Activated T-helper 1 cell treated with anti-CD3 and anti-CD28 coated beads, Interleukin-2, amount 50 U/mL, for 16 hours (primary cell): ENCODE measurements at places on chromosomes 7 and 10.

DNA sequence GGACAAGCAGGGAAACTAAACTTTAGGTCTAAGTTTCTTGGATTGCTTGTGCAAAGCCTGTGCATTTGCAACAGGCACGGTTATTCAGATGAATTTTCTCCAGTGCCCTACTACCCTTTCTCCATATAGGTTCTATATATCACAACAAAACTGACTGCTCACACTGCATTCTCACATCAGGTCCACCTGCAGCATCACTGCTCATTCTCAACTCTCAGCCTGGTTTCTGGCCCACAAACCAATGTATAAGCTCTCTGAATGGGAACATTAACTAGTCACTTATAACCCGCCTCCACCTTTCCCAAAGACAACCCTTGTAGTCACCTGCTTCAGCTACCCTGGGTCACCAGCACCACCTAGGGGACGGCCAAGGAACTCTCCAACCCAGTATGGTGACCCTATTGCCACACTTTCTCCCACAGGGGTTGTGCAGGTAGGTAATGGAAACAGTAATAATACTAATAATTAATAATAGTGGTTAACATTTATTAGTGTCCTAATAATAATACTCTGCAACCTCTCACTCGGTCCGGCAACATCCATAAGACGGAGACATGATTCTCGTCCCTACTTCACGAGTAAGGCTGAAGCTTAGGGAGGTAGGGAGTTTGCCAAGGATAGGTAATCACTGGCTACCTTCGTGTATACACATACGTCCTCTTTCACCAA, 97.3 kb downstream of the CLEC2L start:
- no peak for DNase-seq

DNA sequence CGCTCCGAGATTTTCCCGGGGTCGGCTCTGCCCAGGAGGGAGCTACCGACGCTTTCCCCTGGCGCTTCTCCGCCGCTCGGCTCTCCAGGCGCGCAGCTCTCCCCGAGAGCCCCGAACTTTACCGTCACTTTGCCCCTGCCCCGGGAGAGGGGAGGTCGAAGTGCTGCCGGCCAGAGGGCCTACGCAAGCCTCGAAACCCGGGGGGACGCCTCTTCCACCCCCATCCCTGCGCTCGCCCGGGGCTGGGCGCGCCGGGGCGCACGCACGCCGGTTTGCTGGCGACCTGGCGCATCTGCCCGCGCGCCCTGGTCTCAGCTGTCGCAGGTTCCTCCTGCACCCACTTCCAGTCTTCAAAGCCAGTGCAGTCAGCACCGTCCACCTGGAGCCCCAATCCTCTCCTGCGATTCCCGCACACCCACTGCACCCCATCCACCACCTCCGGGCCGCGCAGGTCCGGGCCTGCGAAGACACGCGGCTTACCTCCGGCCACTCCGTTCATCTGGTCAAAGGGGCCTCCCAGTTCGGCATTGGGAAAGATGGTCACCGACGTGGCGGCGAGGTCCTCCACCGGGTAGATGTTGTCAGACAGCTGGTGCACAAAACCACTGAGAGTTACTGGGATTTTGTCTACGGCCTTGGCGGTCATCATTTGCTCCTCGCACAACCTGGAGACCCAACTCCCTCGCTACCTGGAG, 638 bp downstream of the EGR2 start:
- no peak for DNase-seq

DNA sequence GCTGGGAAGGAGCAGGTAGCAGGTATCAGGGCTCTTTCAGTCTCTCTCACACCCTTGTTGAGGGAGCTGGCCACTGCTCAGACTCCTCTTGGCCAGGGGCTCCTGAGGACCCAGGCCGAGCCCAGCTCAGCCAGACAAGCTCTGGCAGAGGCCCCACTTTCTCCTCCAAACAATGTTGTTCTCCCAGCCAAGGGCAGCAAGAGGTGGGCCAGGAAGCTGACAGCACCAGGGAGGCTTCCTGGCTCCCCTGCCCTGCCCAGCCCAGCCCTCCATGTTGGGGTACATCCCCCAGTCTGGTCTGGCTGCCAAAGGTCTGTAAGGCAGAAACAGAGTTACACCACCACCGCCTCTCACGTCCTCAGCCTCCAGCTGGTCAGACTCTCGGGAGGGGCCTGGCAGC, 33.9 kb upstream of the COL13A1 start:
- no peak for DNase-seq

DNA sequence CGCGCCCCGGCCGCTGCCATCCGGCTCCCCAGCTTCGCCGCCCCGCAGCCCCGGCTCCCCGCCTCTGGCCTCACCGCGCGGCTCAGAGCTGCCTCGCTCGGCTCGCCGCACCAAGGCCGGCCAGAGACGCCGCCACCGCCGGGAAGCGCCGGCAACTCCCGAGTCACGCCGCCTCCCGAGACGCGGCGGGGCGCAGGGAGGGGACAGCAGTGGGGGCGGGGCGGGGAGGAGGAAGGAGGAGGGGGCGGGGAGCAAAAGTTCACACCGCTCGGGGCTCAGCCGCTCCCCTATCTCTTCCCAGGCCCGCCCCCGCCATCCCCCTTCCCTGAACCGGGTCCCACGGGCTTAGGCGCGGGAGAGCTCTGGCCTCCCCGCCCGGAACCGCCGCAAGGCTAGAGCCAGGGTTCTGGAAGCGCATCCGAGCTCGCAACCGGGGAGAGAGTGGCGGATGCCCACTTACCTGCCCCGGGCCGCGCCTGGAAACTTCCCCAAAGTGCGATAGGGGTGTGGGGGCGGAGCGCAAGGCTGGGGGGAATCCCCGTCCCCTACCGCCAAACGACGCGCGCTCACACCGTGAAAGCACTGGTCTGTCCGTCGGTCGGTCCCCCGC, 1.0 kb downstream of the CHST15 start:
- no peak for DNase-seq

GRCh38 chr7:156590212-156590611, 50.4 kb upstream of the RNF32 start:
- no peak for DNase-seq

- DNase-seq, result no peak
Measured at GRCh38 chr10:6601246-6601805, 21.2 kb upstream of the PRKCQ start.

- DNase-seq, result no peak
Measured at GRCh38 chr7:155455132-155455693, 2.7 kb upstream of the EN2 start.

DNA sequence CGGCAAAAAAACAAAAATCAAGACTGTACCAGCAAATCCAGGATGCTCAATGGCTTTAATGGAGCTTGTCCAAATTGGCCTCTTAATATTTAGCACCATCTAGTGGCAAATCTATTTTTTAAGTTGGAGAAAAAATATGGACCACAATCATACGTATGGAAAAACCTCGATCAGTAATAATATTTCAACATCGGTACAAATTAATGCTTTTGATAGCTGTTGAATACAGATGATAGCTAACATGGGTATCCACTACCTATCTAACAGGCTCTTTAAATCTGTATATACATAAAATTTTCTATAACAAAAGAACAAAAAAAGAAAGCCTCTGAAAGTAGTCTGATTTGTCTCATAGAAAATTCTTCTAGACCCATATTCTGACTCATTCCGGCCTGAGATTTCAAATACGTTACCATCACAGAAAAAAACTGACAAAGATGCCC, 29.2 kb downstream of the COA1 start:
- DNase-seq, result no peak

DNA sequence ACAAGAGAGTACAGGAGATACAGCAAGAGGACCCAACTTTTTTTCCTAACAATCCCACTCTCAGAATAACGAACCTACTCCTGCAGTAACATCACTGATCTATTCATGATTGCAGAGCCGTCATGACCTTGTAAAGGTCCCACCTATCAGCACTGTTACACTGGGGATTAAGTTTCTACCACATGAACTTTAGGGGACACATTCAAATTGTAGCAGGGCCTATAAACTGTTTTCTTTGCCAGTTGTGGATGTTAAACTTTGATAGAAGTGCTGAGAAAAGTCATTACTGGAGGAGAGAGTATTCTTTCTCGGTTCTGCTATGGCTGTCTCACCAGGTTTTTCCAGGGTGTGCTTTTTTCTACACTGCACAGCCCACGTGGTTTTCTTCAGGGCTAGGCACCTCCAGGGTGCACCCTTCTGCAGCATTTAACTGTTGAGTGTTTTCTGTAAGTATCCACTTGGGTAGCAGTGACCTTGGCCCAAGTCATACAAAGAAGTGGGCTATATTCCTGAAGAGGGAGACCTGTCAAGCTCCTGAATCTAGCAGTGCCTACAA, 131.6 kb upstream of the AHR start:
- DNase-seq, result no peak

GRCh38 chr7:2247141-2247995, 5.3 kb downstream of the NUDT1 start:
- DNase-seq, result no peak

DNA sequence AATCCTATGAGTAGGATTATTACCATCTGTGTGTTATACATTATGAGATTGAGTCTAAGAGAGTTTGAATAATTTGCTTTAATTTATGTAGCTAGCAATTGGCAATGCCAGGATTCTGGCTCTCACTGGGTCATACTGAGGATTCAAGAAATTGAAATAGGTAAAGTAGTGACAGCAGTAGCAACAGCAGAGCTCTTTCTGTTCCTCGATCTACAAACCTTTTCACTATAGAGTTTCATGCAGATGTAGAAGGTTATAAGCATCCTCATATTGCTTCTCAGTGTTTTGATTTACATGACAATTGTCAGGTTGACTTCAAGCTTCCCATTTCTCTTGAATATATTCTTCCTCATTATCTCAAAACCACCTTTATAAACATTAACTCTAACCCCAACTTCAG, 294.1 kb upstream of the CSTF2T start:
- DNase-seq, result no peak

GRCh38 chr7:18536486-18536885, 40.9 kb downstream of the HDAC9 start:
- DNase-seq, result no peak

- no peak for DNase-seq
Measured at GRCh38 chr10:101040061-101040460, 9.0 kb downstream of the SFXN3 start.

DNA sequence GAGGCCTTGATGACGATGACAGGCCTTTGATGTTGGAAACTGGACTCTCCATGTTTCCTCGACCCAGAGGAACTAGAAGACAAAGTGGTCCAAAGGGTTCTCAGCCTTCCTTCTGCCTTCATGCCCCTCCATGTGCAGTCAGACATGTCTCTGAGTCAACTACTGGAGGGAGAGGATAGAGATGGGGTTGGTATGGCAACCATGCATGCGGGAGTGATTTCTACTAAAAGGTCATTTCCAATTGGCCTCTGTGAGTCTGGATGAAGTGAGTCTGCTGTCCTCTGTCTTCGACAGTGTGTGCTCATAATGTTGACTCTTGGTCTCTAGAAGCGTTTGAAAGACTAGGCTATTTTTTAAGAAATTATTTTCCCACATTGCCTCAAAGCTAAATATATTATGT, 29.2 kb downstream of the STK17A start:
- DNase-seq, result no peak

DNA sequence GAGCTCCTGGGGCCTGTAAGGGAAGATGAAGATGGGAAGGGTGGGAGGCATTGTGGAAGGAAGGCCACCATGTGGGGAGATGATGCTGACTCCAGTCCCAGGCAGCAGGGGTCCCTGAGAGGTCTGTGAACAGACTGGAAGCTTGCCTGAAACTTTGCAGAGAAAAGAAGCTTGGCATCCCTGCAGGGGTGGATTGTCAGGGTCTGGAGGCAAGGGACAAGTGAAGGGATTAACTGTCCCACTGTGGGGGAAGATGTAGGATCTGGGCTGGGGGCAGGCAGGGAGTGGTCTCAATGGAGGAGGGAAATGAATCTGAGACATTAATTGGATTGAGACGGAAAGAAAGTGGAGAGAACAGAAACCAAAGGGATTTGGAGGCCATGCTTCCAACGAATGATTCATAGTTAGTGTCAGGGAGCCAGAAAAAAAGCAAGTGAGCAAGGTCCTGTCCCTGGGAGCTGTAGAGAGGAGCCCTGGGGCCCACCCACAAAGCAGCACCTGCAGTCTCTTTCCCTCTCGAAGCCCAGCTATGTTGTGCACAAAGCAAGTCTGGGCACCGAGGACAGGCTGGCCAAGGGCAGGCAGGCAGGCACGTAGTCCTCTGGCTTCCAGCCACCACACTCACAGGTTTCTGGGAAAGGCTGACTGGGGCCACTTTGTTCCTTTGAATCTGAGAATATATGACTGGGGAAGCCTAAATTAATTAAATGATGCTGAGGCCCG, 4.7 kb upstream of the SLC18A3 start:
- no peak for DNase-seq

DNA sequence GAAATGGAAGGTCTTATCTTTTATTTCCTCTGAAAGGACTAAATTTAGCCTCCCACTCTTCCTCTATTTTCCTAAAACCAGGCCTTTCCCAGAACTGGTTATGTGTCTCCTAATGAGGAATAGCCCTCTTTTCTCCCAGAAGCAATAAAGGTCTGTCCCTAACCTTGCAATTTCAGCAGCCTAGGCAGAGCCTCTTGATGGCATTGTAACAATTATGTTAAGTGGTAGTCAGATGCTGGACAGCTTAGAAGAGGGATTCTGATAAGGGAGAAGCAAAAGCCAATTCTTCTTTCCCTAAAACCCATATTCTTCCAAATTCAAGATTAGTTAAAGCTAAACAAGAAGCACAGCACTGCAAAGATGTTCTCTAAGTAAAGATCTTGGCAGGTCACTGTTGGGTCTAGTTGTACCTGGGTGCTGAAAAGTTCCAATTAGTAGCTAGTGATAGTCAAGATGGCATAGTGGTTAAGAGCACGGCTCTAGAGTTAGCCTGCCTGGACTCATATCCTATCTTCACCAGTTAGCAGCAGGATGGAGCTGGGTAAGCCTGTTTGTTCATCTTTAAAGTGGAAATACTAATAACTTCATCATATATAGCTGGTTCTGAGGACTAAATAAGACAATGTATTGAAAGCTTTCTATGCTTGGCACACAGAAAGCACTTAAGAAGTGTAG, 14.3 kb upstream of the KCNIP2 start:
- no peak for DNase-seq

- DNase-seq, result no peak
Measured at GRCh38 chr10:6973899-6974298, 393.8 kb upstream of the PRKCQ start.

GRCh38 chr7:51789489-51789888, 472.9 kb upstream of the COBL start:
- no peak for DNase-seq

DNA sequence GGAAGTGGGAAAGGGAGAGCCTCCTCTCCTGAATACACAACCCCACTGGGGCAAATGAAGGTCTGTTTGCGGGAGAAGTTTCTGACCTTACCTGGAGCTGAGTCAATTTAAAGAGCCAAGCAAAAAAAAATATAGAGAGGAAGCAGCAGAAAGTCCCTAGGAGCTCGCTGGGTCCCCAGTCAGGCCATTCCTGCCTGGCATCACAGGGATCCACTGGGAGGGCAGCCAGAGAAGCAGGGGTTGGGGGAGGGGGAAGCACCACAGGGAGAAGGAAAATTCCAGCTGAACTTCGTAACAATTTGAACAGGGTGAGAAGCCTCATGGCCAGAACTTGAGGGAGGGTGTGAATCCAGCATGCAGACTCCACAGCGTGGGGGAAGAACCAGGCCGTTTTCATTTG, 298.7 kb downstream of the LRRTM3 start:
- no peak for DNase-seq

- DNase-seq, result no peak
Measured at GRCh38 chr10:97479939-97480338, 18.3 kb downstream of the MMS19 start.

- no peak for DNase-seq
Measured at GRCh38 chr7:41648501-41648900, 54.4 kb downstream of the INHBA start.

GRCh38 chr10:62308101-62308500, 39.5 kb upstream of the RTKN2 start:
- no peak for DNase-seq
